Kidney (tissue), 22 donors: ENCODE measurements at places on chromosomes 12 and 14. TPM values are rescaled to one million over a fixed set of nuclear protein-coding genes. Genes with fewer than 3 reads are reported as not detected.

SOAT2 gene
- 0.26 TPM for polyA plus RNA-seq

DNA sequence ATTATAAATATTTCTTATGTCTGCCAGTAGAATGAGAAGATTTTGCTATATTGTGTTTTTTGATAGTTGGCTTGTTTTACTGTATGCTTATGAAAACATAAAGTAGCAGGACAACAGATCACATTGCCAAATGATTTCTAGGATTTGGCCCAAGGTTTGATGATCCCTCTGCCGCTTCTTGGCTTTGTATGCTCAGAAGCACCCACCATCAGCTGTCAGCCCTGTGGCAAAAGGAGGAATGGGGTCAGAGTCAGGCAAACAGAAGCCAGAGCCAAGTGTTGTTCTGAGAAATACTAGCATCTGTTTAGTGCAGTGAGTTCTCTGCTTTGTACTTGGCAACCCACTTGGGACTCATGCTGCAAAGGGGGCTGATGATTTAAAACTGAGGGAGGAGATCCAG lies 152.2 kb downstream of the PDE3A start:
- DNase-seq: no peak
- H3K36me3 ChIP-seq: no peaks in the 10 kb centered on the region
- no peak overlapping the region for H3K4me3 ChIP-seq
- H3K27ac ChIP-seq: no peak overlapping the region
- no peaks in the 10 kb centered on the region for H3K27me3 ChIP-seq

NKX2-1 gene
- not detected for polyA plus RNA-seq

- H3K36me3 ChIP-seq: no peaks in the 10 kb centered on the region
- DNase-seq: no peak
- H3K27me3 ChIP-seq: no peaks in the 10 kb centered on the region
- H3K4me1 ChIP-seq: peaks cover 19% of the 10 kb centered on the region
- no peak overlapping the region for H3K4me3 ChIP-seq
These were observed 10.2 kb downstream of the TRPV4 start for GRCh38 chr12:109822951-109823411.

APOLD1 gene
- 4.5 TPM for polyA plus RNA-seq

PHC1 gene
- polyA plus RNA-seq: 12.5 TPM

DNA sequence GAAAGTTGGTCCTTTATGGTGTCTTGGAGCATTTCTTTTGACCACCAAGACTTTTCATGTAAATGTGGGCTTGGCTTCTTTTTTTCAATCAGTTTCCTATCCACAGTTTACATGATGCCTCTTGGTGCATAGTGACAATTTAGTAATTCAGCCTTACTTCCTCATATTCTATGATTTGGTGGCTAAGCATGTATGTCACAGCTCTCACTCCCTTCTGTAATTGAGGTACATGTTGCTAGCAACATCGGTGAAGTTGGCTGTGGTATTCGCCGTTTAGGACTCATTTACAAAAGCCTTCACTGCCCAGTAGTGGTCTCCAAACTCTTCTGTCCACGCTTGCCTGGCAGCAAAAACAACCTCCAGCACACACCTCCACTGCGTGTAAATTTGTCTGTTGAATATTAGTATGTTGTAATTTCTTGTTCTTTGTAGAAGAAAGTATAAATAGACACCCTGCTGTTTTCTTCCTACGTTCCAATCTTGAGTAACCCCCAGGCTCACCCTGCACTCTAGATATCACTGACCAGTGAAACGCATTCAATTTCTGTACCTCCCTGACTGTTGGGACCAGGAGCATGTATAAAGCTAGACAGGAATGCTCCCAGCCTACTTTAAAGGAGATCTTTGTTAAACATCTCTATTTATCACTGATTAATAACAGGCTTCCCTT lies 90.4 kb downstream of the PPP2R5C start:
- H3K27me3 ChIP-seq: no peaks in the 10 kb centered on the region
- H3K4me3 ChIP-seq: no peak overlapping the region
- no peak for DNase-seq
- no peaks in the 10 kb centered on the region for H3K4me1 ChIP-seq
- H3K27ac ChIP-seq: no peak overlapping the region

- H3K36me3 ChIP-seq: no peaks in the 10 kb centered on the region
- no peaks in the 10 kb centered on the region for H3K27me3 ChIP-seq
- no peaks in the 10 kb centered on the region for H3K4me1 ChIP-seq
- no peak for DNase-seq
- no peak overlapping the region for H3K27ac ChIP-seq
- no peak overlapping the region for H3K4me3 ChIP-seq
These were observed 54.4 kb downstream of the IQSEC3 start for GRCh38 chr12:120951-121350.

DNA sequence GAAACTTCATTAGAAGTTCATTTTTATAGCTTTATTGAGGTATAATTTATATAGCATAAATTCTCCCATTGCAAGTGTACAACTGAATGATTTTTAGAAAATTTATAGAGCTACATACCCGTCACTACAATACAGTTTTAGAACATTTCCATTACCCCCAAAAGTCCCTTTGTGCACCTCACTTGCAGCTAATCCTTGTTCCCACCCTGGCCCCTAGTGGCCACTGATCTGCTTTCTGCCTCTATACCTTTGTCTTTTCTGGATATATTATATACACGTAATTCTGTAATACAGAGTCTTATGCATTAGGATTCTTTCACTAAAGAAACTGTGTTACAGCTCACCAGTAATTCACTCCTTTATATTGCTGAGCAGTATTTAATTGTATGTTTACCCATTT lies 145.1 kb upstream of the DIO2 start:
- no peak overlapping the region for H3K4me3 ChIP-seq
- H3K27me3 ChIP-seq: no peaks in the 10 kb centered on the region
- H3K36me3 ChIP-seq: no peaks in the 10 kb centered on the region
- H3K4me1 ChIP-seq: no peaks in the 10 kb centered on the region

DNA sequence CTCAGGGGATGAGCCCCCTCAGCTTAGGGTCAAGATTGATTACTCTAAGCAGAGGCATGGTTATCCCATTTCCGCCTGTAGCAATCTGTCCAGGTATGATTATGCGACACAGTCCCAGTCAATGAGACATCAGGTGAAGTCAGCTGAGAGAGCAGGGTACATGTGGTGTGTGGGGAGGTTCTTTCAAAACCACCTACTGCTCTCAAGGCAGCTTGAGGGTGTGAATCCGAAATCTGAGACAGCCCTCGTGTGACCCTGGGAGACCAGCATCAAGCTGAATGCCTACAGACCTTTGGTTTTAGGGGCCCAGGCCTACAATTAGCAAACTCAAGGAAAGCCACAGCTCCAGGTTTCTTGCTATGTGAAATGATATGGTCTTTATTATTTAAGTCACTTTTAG lies 275.7 kb downstream of the ITPR2 start:
- H3K4me3 ChIP-seq: no peak overlapping the region
- H3K4me1 ChIP-seq: no peaks in the 10 kb centered on the region
- H3K27ac ChIP-seq: no peak overlapping the region
- no peak for DNase-seq

DNA sequence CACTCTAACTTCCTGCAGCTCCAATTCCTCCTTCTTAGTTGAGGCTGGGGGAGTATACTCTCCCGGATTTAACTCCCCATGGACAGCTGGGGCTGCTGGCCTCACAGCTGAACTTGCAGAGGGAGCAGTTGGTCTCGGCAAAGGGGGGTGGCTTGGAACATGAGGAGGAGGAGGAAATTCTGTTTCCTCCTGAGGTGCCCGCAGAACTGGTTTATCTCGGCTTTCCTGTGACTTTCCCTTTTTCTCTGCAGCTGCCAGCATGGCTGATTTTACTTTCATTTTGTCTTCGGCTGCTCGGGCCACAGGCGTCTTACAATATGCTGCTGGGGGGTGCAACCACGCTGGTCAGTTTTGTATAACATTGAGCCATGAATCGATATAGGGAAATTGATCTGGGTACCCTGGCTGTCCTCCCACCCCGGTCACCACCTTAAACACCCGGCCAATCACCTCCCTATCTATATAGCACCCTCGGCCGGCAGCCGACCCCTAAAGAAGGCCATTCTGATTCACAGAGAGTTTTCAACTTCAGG lies 1317.6 kb downstream of the TMEM121 start:
- peak overlapping the region; percentile 21 for H3K4me3 ChIP-seq
- H3K27me3 ChIP-seq: no peaks in the 10 kb centered on the region
- no peaks in the 10 kb centered on the region for H3K4me1 ChIP-seq
- peak overlapping the region; percentile 95 for H3K27ac ChIP-seq
- no peak for DNase-seq

DNA sequence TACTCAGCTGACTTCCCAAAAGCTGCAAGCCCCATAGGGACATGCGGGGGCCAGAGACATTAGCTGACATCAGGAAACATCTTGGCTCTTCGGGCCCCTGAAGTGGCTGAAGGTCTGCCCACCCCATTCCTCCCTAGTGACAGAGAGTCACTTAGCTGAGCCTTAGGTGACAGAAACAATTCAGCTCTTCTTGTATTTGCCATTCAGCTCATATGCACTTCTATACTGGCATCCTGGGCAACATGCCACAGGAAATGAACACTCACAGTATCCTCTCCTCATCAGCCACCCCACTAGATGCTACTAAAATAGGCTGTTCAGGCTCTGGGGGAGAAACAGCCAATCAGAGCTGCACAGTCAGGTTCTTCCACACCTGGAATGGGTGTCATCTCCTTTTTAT lies 3.4 kb downstream of the DCTN2 start:
- no peak overlapping the region for H3K27ac ChIP-seq
- H3K27me3 ChIP-seq: peaks cover 6% of the 10 kb centered on the region
- peaks cover 8% of the 10 kb centered on the region for H3K4me1 ChIP-seq
- H3K36me3 ChIP-seq: peaks cover 7% of the 10 kb centered on the region

DNA sequence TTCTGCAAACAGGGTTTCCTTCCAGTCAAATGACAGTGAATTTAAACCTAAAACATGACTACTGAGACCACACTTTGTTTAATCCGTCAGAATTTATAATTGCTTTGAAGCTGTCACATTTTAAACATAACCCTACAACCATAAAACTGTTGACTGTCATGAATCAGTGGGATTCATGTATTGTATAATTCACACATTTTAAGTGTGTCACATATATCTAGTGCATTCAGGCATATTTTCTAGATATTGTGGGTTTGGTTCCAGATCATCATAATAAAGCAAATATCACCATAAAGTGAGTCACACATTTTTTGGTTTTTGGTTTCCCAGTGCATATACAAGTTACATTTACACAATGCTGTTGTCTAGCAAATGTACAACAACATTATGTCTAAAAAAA lies 304.4 kb downstream of the TMEM132D start:
- H3K27ac ChIP-seq: no peak overlapping the region
- H3K36me3 ChIP-seq: no peaks in the 10 kb centered on the region
- H3K4me1 ChIP-seq: no peaks in the 10 kb centered on the region

- H3K36me3 ChIP-seq: no peaks in the 10 kb centered on the region
- no peaks in the 10 kb centered on the region for H3K4me1 ChIP-seq
- DNase-seq: no peak
These were observed 1094.4 kb downstream of the BCL11B start for GRCh38 chr14:98177551-98177950.

DNA sequence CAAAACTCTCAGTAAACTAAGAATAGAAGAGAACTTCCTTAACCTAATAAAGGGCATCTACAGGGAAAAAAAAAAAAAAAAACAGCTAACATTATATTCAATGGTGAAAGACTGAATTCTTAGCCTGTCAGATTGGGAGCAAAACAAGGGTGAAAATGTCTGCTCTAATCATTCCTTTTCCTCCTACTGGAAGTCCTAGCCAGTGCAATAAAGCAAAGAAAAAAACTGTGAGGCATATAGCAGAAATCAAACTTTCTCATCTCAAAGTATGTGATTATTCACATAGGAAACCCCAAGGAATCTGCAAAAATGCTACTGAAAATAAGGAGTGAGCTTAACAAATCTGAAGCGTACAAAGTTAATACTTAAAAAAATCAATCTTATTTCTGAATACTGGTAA lies 170.7 kb downstream of the NUAK1 start:
- no peaks in the 10 kb centered on the region for H3K36me3 ChIP-seq
- H3K27ac ChIP-seq: no peak overlapping the region
- H3K4me3 ChIP-seq: no peak overlapping the region

GRCh38 chr12:124762791-124763593 lies 100.7 kb downstream of the SCARB1 start:
- H3K4me3 ChIP-seq: no peak overlapping the region
- no peaks in the 10 kb centered on the region for H3K27me3 ChIP-seq
- H3K36me3 ChIP-seq: no peaks in the 10 kb centered on the region

KLHL33 gene
- 0.24 TPM for polyA plus RNA-seq

- no peak overlapping the region for H3K4me3 ChIP-seq
- no peak for DNase-seq
- no peak overlapping the region for H3K27ac ChIP-seq
- H3K4me1 ChIP-seq: no peaks in the 10 kb centered on the region
- no peaks in the 10 kb centered on the region for H3K27me3 ChIP-seq
- no peaks in the 10 kb centered on the region for H3K36me3 ChIP-seq
These were observed 49.1 kb upstream of the ZDHHC17 start for GRCh38 chr12:76714861-76715260.

- H3K27me3 ChIP-seq: no peaks in the 10 kb centered on the region
- no peak for DNase-seq
- H3K4me3 ChIP-seq: no peak overlapping the region
- H3K27ac ChIP-seq: no peak overlapping the region
- H3K36me3 ChIP-seq: peaks cover 9% of the 10 kb centered on the region
These were observed 23.4 kb downstream of the POLR3B start for GRCh38 chr12:106380954-106381353.

GRCh38 chr14:22796087-22796707 lies 19.0 kb downstream of the SLC7A7 start:
- peak; percentile 26 for DNase-seq
- no peaks in the 10 kb centered on the region for H3K36me3 ChIP-seq
- H3K4me1 ChIP-seq: no peaks in the 10 kb centered on the region

KRT85 gene
- 0.58 TPM for polyA plus RNA-seq

DNA sequence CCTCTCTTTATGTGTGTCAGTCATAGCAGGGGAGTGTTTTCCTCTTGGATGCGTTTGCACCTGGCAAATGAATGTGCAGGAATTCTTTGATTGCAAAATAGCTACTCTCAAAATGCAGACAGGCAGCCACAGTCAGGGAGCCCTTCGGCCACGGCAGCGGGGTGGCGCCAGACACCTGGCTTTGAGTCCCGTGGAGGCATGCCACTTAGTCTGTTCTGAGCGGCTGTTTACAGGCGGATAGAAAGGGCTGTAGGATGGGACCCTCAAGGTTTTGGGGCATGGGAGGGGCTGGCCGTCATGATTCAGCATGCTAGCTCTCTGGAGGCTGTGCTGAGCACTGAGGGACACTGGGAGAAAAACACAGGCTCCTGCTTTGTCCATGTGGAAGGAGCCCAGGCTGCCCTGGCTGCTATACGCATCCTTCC lies 117.1 kb downstream of the SLC25A47 start:
- H3K4me3 ChIP-seq: no peak overlapping the region
- no peaks in the 10 kb centered on the region for H3K4me1 ChIP-seq
- peak overlapping the region; percentile 42 for H3K27ac ChIP-seq
- H3K27me3 ChIP-seq: no peaks in the 10 kb centered on the region

- no peak overlapping the region for H3K27ac ChIP-seq
- DNase-seq: no peak
- no peaks in the 10 kb centered on the region for H3K36me3 ChIP-seq
These were observed 106.7 kb downstream of the PTPN11 start for GRCh38 chr12:112525426-112525809.

DNA sequence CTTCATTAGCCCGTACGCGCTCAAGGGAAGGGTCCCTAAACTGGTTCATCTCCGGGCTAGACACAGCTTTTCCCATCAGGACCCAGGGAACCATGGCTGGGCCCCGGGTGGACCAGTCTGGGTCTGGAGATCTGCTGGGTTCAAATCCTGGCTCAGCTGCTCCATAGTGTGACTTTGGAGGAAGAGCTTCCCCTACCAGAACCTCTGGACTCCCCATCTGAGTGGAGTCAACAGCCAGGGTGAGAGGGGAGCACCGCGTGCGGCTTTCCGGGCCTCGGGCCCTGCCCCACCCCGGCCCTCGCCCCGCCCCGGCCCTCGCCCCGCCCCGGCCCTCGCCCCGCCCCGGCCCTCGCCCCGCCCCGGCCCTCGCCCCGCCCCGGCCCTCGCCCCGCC lies 41.2 kb downstream of the BEGAIN start:
- peak overlapping the region; percentile 51 for H3K27ac ChIP-seq
- no peaks in the 10 kb centered on the region for H3K36me3 ChIP-seq
- DNase-seq: no peak
- no peaks in the 10 kb centered on the region for H3K27me3 ChIP-seq
